ENCODE measurements at places on chromosomes 2 and 18.

- DNase-seq = no peak
Observed at GRCh38 chr2:218344090-218344754, 12.4 kb upstream of the CATIP start.

DNA sequence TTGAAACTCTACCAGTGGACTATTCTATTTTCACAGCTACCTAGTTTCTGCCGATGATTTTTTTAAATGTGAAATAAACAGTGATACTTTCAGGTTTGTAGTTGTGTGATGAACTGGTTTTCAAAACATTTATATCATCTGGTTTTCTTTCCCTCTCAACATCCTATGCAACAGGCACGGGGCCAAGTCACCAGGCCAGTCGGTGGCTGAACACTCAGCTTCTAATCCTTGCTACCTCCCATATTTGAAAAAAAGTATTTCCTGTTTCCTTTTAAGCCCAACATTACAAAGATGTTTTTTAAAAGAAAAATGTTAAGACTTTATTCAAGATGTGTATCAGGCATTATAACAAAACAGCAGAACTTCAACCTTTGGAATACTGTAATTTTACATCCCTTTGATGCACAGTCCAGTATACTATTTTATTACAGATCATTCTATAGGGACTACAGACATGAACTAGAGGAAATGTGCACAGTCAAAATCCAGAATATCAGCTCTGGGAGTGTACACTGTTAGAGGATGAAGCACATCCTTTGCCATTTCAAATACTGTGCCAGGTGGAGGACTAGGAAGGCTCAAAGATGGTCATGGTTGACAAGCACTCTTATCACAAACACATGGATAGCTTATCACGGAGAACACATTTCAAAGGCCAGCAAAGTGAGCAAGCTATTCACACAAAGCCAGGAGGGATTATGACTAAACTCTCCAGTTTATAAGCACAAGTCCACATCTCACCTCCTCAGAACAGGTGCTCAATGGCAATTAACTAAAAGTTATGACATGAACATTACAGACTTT lies 14.6 kb downstream of the MRPL35 start:
- no peak for DNase-seq

DNA sequence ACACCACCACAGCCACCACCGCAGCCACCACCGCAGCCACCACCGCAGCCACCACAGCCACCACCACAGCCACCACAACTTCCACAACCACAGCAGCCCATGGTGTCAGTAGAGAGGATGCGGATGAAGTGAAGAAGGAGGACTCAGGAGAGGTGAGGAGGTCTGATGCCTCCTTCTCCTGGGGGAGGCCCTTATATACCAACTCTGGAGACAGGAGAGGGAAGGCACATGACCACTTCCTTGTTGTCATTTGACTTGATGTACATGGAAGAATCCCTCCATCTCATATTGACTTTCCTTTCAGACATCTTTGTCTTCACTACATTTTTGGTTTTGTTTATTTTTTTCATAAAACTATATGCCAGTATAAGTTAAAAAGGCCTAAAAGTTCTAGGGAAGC lies at the start of gene SCYGR3:
TSS of gene SCYGR3 (minus strand) at position 101 of the 400 bp plus-strand sequence. CDS start at position 101, 0 bp downstream.
- DNase-seq = no peak

- no peak for DNase-seq
Observed at GRCh38 chr2:135667045-135667444, 74.6 kb upstream of the UBXN4 start.

DNA sequence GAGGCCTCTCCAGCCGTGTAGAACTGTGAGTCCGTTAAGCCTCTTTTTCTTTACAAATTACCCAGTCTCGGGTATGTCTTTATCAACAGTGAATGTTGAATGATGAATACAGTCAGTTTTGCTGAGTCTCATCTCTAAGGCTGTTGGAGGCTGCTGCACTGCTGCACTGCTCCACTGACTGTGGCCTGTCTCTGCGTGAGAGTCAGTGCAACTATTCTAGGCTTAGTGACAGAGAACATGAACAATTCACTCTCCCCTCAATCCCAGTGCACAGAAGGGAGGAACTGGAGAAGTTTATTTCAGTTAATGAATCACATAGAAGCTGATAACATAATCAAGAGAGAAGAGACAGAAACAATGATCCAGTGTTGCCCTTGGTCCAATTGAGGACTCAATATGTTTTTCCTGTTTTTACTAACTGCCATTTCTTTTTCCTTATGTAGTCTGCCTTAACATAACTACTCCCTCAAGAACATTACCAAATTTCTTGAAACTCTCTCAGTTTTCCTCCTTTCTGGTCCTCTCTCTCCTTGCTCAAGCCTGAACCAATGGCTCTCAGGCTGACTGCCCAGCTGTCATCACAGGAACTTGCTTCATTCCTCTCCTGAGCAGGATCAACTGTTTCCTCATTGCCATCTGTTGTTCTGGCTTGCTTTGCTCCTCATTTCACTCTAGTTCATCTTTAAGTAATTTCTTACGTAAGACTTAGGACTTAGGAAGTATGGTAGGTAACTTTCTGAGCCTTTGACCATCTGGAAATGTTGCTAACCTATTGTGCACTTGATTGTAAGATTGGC lies 483.2 kb downstream of the METTL4 start:
- DNase-seq = peak; percentile 53

GRCh38 chr2:113376913-113377445 lies 60.5 kb upstream of the ZNG1B start:
- DNase-seq = no peak

DNA sequence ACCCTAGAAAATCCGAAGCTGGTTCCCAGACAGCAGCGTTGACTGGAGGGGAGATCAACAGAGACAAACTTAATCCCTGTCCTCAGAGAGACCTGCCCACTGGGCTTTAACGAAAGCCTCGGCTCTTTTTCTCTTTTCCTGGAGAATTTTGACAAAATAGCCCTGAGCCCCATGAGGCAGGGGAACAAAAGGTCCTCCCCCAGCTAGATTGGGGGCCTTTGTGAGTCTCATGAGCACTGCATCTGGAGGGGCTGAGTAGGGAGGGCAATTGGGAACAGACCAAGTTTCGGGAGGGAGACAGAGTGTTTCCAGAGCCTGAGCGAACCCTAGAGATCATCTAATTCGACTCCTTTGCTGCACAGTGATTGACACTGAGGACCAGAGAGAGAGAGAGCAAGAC lies 123.9 kb upstream of the HAAO start:
- no peak for DNase-seq

DNA sequence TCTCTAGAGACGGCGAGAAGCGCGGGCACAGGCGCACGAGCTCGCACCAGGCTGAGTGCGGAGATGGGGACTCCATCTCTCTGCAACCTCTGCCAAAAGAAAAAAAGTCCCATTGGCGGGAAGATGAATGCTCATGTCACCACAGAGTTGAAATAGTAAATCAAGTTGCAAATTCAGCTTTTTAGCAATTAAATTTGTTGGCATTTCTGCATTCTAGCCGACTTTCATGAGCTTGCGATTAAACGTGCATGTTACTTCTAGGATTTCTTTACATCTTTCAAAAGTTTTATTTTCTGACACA lies 588 bp downstream of the CHAC2 start:
- DNase-seq = peak; percentile 33

GRCh38 chr2:117859924-117860647 lies 45.6 kb downstream of the DDX18 start:
- DNase-seq = no peak

GRCh38 chr2:46855805-46856204 lies 59.8 kb downstream of the MCFD2 start:
- no peak for DNase-seq

DNA sequence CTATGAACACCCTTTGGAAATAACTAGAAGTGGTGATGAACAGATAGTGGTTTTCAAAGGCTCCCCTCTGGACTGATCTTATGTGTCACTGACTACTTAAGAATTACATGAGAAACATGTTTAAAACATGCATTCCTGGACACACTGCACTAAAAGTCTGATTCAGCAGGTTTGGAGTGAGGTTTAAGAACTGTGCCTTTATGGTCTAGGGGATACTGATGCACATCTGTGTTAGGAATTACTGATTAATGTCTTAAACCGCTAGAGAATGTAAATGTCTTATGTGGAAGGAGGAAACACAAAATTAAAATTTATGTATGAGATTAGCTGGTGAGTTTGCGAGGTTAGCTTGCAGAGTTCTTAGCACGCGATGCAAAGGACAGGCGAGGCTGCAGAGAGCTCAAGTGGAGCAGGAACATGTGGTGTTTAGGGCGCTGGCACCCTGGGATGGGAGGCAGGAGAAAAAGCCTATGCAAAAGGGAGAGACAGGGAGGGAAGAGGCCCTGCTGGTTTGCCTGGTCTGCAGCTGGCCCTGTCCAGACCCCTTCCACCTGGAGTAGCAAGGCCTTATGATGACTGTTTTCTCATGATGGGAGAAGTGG lies 11.7 kb downstream of the SH3YL1 start:
- no peak for DNase-seq

DNA sequence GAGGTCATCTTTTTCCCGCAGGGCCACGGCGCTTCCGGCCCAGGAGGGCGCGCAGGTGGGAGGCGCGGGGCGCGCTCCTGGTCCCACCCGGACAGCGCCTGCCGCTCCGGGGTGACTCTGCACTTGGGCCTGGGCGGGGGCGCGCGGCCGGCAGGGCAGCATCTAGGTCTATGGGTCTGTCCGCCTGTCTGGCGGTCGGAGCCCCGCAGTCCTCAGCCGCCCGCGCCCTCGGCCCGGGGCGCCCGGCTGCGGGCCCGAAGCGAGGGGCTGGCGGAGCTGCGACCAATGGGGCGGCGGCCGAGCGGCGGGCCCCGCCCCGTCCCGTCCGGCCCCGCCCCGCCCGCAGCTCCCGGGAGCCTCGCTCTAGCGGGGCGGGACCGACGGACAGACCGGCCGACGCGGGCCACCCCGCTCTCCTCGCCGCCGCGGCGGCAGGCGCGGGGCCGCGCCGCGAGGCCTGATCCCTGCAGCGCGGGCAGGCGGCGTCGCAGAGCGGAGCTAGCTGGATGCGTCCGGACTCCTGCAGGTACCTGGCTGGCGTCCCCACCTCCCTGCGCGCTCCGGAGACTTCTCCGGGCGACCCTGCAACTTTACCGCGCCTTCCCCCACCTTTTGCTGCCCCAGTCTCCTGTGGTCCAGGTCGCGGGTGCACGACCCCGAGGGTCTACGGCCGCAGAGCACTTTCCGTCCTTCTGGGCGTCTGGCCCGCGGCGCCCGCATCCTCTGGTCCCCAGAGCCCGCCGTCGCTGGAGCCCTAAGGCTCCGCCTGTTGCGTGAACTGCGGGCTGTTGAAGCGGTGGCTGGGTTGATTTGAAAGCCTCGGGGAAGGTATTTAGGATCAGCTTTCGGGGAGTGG lies at the start of gene KCNS3:
TSS of gene KCNS3 (plus strand) at position 387 of the 856 bp plus-strand sequence. CDS start 52,342 bp downstream, outside the sequence.
- peak; percentile 23 for DNase-seq

DNA sequence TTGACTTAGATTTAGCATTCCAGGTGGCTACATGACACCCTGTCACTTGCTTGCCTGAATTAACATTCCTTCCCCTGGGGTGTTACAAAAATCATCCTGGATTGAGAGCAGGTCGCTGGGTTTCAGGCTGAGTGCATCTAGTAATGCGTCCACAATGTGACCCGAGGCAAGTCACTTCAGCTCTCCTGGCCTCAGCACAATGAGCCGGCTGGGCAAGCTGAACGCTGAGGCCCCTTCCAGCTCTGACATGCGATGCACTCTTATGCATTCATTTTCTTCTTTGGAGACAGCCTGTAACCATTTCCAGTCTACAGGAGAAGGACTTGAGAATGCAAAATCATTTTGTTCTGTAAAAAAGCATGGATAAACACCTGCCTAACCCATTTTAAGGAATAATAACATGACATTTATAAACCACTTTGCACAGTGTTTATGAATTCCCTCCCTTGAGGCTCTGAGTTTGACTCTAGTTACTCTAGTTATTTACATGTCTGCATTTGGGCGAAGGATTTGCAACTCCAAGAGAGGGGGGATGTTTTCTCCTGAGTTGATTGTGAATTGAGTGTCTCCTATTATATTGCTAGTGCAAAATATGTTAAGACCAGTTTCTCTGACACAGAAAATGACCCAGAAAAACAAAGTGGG lies 63.0 kb upstream of the CPO start:
- no peak for DNase-seq

DNA sequence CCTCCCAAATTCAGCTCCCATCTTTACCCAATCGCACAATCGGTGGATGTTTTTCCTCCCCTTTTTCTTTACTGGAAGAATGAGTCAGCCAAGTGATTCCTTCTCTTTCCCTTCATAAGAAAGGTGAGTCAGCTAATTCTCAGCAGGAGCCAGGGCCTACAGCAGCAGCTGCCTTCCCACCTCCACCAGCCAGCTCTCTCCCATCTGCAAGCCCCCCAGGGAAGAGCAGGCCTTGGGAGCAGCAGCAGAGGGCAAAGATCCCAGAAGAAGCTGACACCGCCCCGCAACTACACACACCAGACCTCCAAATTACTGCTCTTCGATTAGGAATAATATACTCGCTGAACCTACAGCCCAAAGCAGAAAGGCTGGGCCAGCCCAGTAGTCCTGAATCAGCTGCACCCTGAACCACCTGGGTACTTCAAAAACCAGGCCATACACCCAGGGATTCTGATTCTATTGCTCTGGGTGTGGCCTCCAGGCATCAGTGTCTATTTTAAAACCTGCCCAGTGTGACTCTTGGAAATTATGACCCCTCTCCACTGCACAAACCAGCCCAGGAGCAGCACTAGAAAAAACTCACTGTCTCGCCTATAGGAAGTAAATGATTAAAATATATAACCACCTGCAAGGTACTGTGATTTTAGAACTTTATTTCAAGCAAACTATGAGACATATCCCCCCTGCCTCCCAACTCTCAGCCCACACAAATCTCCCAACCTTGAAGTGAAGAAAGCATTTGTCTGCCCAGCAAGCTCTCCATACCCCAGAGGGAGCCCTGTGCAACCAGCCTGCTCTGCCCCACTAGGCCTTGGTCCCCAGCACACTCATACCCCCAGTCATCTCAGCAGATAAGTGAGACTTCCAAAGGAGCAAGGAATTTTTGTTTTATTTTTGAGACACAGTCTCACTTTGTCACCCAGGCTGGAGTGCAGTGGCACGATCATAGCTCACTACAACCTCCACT lies 7.3 kb downstream of the SFXN5 start:
- DNase-seq = peak; percentile 74

- no peak for DNase-seq
Observed at GRCh38 chr2:236998758-236999157, 86.9 kb upstream of the COPS8 start.

DNA sequence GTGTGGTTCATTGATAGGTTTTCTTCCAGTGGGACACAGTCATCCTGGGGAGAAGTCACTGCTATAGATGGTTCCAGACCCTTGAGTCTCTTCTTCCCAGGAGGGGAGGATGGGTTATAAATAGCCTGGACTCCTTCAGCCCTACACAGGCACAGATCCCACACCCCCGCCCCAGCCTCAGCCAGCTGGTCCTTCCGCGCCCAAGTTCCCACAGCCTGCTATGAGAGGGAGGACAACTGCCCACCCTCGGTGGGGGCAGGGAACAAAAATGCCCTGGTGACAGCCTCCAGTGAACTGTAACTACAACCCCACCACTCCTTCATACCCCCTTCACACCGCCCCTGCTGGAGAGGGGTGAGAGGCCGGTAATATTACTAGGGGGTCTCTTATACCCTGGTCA lies 3.2 kb downstream of the ZBTB7C start:
- DNase-seq = no peak

GRCh38 chr2:32748158-32748557 lies 120.3 kb downstream of the TTC27 start:
- no peak for DNase-seq

Measured in AG10803 (cell line).